Activated T-helper 1 cell treated with Interleukin-2 at 50 U/mL for 16 hours (primary cell): ENCODE measurements at places on chromosomes 13 and 19.

DNA sequence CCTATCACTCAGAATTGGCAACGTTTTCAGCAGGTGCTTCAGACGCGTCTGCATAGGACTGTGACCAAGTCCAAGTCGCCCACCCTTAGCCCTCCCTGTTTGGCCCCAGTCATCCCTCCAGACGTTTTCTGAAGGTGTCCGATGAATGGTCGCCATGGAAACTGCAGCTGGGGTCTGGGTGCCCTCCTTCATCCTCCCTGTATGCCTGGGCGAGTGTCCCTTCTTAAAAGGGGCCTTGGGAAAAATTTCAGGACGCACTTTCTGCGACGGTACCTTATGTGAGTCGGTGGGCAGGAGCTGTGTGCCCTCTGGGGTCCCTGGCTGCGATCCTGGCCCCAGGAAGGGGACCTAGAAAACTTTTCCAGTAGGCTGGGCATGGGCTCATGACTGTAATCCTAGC, 25.1 kb downstream of the MAN2B1 start:
- DNase-seq: no peak

GRCh38 chr13:20024702-20025101, 66.2 kb downstream of the ZMYM2 start:
- no peak for DNase-seq

GRCh38 chr13:48412881-48413351, at the start of gene LPAR6:
LPAR6 (minus strand) TSS chr13:48413113; CDS start chr13:48412423, 690 bp downstream.
- no peak for DNase-seq

DNA sequence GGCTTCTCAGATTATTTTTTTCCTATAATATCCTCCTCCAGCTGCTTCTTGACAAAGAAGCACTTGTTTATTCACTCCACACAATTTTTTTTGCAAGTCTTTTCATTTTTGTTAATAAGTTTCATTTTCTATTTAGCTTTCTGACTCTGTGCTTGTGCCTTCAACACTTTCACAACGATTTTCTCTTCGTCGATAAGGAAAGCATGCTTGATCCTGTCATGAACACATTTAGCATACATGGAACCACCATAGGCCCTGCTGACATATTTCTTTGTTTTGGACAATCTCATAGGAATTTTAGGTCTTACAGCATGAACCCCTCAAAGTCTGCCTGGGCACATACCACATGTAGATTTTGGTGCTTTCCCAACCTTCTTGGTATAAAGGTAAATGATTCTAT, 346.0 kb downstream of the KCNRG start:
- no peak for DNase-seq

DNA sequence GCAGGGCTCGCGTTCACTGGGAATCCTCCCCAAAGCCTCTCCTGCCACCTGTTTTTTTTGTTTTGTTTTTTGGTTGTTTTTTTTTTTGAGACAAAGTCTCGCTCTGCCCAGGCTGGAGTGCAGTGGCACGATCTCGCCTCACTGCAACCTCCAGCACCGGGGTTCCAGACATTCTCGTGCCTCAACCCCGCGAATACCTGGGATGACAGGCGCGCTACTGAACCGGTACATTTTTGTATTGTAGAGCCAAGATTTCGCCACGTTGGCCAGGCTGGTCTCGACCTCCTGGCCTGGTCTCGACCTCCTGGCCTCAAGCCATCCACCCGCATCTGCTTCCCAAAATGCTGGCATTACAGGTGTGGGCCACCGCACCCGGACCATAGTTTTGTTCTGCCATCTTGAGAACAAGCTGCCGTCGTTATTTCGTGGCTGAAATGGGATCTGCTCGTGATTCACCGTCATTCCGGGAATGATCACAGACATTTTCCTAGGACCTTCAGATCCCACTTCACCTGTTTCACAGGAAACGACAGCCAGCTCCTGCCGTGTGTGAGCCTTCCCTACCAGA, 46.8 kb downstream of the OXGR1 start:
- no peak for DNase-seq

DNA sequence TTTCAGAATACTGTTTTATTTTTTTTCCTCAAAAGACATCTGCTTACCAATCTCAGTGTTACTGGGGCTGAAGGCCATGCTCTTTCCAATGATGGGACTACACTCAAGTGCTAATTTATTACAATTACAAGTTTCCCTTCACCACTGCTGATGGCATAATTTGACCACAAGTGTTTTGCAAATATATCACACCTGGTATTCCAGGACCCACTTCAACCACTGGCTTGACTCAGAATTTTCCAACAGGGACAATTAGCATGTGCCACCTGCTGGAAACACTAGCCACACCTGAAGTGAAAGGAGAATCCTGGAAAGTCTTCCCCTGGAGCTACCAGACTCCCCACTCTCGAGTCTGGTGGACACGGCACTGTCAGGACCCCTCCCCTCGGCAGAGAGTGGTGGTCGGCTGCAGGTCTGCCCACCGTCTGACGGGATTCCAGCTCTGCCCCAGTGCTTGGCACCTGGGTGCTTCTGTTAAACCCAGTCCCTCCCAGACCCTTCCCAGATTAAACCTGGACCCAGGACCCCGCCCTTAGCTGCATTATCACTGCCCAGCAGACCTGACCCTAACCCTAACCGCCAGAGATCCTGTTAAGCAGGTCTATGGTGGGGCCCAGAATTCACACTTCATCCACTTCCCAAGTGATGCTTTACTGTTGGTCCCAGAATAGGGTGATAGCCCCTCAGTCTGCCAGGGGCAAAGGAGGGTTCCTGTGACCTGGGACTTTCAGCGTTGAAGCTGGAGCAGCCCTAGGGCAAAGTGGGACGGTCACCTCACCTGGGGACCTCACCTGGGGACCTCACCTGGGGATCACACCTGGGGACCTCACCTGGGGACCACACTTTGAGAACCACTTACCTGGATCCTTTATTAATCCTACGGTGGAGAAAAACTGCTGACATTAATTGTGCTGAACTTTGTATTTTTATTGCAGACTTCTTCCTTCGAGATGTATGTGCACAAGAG, 17.6 kb upstream of the RASA3 start:
- no peak for DNase-seq

- no peak for DNase-seq
These were observed 74.1 kb downstream of the DCLK1 start for GRCh38 chr13:36057041-36057440.

- no peak for DNase-seq
These were observed 446.4 kb downstream of the GPC6 start for GRCh38 chr13:93672996-93673395.

GRCh38 chr13:25253702-25254101, 33.6 kb downstream of the MTMR6 start:
- DNase-seq: no peak

DNA sequence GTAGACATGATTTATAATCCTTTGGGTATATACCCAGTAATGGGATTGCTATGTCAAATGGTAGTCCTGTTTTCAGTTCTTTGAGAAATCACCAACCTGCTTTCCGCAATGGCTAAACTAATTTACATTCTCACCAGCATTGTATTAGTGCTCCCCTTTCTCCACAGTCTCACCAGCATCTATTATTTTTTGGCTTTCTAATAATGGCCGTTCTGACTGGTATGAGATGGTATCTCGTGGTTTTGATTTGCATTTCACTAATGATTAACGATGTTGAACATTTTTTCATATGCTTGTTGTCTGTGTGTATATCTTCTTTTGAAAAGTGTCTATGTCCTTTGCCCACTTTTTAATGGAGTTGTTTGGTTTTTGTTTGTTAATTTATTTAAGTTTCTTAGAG, 165.1 kb downstream of the PDS5B start:
- no peak for DNase-seq

DNA sequence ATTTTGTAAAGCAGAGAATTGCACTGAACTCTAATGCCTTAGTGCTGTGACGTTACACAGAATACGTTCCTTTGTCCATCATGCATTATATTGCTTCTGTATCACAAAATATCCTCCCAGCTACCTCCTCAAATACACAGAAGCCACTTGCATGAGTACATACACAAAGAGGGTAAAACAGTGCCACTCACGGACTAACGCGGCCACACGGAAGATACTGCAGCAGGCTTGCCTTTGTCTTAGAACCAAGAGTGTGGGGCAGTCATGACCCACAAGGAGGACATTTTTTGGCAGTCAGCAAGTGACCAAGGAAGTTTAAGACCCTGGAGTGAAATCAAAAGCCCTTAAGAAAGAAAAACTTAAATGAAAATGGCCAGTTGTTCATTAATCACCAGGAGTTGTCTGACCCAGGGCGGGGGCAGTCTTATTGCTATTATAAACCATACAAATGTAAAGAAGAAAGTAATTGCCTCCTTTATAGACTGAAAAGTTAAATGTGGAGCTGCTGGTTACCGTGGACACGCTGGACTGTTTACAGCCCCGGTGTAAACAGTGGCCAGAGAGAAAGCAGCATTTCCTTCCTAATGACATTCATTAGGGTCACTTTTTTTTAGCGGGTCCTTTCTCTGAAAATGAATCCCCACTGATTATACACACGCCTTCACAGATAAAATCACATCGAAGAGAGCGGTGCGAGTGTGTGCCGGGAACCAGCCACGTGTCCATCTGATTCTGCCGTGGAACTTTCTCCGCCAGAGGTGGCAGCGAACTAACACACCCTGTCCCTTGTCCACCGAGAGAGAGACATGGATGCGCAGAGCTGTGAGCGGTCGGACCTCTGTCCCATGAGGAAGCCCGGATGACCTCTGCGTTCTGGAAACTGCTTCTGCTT, 66.8 kb downstream of the SOX1 start:
- DNase-seq: no peak

- DNase-seq: no peak
These were observed 221.5 kb downstream of the TEX29 start for GRCh38 chr13:111541752-111542529.

GRCh38 chr19:34171539-34171876, 796 bp upstream of the LSM14A start:
- peak; percentile 2 for DNase-seq

DNA sequence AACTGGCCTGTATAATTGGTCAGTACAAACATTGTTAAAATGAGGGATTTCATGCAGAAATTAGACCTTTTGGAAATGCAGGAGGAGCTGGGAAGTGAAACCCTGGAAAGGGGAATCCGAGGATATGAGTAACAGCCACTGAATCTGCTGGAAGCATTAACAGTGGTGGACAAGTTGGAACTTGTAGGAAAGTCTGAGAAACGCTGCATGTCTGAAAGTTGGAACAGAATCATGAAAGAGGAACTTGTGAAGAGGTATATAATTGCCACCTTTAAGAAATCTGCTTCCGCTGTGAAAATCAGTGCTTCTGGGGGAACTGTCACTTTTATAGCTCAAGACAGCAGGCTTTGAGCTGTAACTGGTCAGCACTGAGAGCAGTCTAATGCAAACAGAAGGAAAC, 716.5 kb upstream of the PRR20A start:
- DNase-seq: no peak

- DNase-seq: no peak
These were observed 23.9 kb upstream of the CEBPG start for GRCh38 chr19:33349319-33350289.

DNA sequence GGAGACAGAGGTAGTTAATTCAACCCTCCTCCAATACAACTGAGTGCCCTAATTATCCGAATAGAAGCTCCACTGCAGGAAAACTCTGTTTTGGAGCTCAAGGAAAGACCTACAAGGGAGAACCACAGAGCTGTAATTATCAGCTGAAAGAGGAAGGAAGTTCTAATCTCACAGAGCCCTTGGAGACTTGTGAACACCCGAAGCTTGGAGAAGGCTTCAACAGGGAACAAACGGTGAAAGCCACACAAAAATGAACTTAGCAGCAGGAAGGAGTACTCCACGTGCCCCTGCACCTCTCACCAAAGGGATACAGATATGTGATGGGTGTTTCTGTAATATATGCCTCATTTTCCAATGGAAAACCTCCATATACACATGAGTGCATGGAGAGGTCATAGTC, 61.1 kb downstream of the IRS2 start:
- DNase-seq: no peak

- no peak for DNase-seq
These were observed 5.5 kb downstream of the SACS start for GRCh38 chr13:23427881-23428528.

GRCh38 chr13:112812306-112813055, 122.6 kb downstream of the ATP11A start:
- no peak for DNase-seq

- DNase-seq: no peak
These were observed 16.5 kb downstream of the LRRC4B start for GRCh38 chr19:50551715-50552187.

DNA sequence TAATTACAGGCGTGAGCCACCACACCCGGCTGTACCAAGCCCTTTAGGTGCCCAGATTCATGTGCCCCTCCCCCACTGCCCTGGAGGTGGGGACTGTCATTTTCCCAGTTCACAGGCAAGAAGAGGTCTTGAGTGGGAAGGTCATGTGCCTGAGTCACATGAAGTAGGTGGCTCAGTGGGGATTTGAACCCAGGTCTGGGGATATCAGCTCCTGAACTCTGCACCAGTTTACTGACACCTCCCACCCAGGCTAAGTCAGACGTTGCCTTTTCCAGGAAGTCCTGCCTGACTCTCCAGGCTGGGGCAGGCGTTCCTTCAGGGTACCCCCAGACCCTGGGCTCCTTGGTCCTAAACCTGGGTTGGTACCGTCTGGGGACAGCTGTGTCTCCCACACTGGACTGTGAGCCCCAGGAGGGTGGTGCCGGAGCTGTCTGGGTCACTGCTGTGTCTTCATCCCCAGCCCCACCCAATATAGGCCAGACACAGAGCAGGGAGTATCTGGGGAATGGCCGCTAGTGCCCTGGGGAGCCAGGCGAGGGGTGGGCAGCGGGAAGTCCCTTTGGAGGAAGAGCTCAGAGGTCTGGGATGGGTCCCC, 8.6 kb downstream of the VASP start:
- DNase-seq: no peak

GRCh38 chr19:43809762-43810696, 7.8 kb upstream of the LYPD5 start:
- no peak for DNase-seq

GRCh38 chr19:50510121-50510670, 795 bp downstream of the JOSD2 start:
- DNase-seq: no peak

GRCh38 chr19:30070968-30071632, 129.1 kb downstream of the URI1 start:
- no peak for DNase-seq
